ENCODE measurements at places on chromosomes 3 and 15.

DNA sequence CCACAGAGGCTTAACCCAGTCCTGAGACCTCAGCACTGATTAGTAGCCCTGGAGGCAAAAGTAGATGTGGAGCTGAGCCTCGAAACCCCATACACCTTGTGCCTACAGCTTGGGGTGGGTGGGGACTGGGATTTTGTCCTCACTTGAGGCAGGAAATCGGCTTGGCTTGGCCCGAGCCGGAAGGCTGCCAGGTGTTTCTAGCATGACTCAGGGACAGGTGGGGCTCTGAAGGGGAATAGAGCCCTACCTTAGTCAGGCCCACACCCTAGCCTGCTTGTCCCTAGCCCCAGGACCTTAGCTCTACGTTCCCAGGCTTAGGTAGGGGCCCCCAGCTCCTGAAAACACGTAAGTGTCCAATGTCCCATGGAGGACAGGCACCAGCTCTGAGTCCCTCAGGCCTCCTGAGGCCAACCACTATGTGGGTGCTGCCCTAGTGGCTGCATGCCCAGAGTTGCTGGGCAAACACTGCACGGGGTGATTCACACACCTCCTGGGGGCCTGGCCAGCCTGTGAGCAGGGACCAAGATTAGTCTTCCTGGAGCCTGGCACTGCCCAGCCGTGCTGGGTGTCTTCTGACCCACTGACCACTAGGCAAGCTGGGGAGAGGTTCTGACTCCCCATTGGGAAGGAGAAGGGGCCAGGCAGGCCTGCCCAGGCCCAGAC is 3.1 kb downstream of the MST1R start:
- peak; percentile 71 for DNase-seq

- DNase-seq: no peak
Observed at GRCh38 chr3:11601446-11602238, 42.1 kb downstream of the VGLL4 start.

DNA sequence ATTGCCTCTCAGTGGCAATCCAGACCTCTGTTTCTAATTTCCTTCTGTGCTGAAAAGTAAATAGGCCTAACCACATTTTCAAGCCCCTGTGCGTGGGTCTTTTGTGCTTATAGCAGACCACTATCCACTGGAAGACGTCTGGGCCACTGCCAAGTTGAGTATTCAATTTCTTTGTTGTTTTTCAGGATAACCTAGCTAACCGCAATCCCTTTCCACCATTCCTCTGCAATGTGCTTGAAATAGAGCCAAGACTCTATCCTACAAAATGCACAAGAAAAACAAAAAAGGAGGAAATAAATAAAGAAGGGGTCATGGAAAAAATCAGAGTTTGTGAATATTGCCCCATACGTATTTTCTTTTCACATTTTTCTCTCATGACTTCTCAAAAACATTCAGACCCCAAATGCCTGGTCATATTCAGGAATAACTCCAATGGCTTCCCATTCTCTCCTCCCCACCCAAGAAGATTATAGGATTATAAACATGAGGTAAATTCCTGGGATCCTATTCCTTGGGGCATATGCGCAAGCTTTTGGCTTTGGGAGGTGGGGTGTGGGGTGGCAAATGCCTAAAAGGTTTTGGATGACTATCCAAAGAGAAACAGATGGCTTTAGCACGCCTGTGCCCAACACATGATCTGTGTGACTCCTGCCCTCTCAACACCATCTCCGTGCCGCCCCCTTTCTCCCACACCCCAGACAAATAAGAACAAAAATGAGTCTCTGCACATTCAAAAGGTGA is 217.9 kb upstream of the THBS1 start:
- DNase-seq: peak; percentile 47

GRCh38 chr3:37864904-37865303 is 3.2 kb downstream of the CTDSPL start:
- DNase-seq: peak; percentile 15

GRCh38 chr15:70453238-70453637 is 310.1 kb downstream of the UACA start:
- no peak for DNase-seq

GRCh38 chr3:18446149-18446825 is 21.1 kb upstream of the SATB1 start:
- DNase-seq: peak; percentile 64

DNA sequence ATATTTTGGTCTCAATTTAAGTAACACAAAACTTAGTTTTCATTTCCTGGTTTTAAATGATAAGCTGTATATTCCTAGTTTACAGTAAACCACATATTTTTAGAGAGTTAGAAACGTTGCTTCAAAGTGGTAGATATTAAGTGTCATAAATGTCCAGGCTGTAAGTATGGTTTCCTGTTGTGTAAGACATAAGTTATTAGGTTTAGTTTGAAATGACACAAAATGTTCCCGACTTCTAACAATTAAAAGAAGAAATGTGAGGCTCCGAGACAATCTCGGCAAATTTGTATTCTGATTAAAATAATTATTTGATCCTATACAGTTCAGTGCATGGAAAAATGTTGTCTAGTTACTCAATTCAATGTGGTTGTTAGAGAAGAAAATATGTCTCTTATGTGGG is 387.3 kb downstream of the EPHA3 start:
- DNase-seq: no peak

DNA sequence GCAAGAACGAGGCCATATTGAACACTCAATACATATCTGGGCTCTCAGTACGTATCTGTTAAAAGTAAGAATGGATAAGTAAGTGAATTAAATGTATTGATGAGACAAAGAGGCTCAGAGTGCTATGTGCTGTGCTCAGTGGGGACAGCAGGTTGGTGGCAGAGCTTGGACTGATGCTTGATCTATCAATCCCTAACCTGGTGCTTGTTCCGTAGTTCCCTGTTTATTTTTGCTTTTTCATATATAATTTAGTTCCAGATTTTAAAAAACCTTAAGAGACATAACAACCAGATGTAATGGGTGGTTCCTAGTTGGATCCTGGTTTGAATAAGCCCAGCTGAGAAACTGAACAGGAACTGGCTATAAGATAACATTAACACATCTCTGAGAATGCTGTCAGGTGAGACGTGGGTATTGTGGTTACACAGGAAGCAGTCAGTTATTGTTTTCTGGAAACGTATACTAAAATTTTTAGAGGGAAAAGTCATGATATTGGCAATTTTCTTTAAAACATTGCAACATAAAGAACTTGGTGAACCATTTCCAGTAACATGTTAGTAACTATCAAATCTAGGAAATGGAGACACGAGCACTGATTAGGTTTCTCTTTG is 120.5 kb downstream of the FOXB1 start:
- DNase-seq: no peak

Data from NCI-H69 (cell line).